Panc1 (cell line): ENCODE measurements at places on chromosomes 3 and 15.

- no peak for DNase-seq
Measured at GRCh38 chr3:174083706-174084105, 686.2 kb downstream of the NLGN1 start.

GRCh38 chr3:156718622-156719306 lies 44.4 kb downstream of the TIPARP start:
- DNase-seq, result no peak

GRCh38 chr15:101526442-101526841 lies 36.9 kb upstream of the PCSK6 start:
- no peak for DNase-seq

- DNase-seq, result no peak
Measured at GRCh38 chr3:119570229-119570628, 9.1 kb upstream of the ADPRH start.

DNA sequence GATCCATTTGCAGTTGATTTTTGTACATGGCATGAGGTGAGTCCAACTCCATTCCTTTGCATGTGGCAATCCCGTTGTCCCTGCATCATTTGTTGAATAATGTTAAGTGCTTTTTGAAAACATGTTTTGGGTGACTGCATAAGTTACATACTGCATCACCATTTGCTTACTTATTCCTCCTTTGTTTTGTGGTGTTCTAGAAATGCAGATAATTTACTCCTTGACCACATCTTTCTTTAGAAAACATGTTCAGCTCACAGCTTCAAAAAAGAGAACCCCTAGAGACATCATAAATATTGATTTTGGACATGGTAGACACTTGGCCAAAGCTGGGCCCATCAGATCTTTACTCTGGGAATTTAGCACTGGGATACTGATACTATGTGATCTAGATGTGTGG lies 135.3 kb upstream of the DAZL start:
- no peak for DNase-seq

- DNase-seq, result no peak
Measured at GRCh38 chr15:34353627-34354026, 10.5 kb downstream of the NUTM1 start.

- DNase-seq, result no peak
Measured at GRCh38 chr3:175349168-175349567, 490.0 kb downstream of the NAALADL2 start.

GRCh38 chr3:5007873-5008272 lies 28.6 kb downstream of the BHLHE40 start:
- DNase-seq, result no peak

GRCh38 chr15:61483599-61483998 lies 254.5 kb upstream of the RORA start:
- no peak for DNase-seq

DNA sequence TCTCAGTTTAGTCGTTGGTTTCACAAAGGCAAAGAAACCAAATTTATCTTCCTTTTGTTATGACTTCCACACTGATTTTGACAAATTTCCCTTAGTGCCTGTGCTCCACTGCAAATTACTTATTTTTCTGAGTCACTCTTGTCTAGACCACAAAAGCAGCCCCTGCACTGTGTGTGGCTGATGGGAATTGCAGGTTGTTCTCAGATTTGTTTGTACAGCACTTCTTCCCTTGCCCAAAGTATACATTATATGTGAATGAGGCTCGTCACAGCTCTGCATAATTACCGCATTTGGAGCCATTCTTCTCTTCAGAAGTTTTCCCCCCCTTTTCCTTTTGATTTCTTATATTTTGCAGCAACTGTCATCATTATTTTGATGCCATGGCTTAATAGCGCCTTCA lies 354.2 kb upstream of the IL12A start:
- no peak for DNase-seq

DNA sequence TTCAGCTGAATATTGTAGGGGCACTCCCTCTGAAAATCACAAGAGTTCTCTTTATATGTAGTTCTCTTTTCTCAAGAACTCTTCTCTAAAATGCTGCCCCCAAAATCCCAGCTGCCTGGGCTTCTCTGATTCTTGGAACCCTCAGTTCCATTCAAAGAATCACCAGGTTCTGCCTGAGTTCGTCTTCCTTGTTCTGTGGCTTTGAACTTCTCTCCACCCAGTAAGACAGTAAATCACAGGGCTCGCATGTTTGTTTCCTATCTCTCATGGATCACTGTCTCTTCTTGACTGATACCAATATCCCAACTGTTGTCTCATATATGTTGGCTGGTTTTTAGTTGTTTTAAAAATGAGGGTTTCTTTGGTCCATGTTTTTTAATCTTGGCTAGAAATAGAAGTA lies 359.5 kb upstream of the CBLB start:
- DNase-seq, result no peak

DNA sequence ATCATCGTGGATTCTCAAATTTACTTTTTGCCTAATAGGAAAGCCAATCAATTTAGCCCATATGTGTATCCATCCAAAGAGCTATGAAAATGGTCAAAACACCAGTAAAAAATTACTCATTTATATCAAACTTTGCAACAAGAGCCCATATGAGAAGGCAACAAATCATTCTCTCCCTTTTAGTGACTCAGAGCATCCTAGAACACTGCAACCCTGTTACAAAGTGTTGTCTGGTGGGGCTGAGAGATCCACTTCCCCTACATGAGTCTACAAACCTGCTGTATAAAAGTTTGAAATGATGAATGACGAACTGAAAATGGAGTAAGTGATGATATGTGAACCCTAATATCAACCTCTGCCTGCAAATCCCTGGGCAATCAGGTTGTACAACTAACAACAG lies 23.3 kb downstream of the PDZRN3 start:
- DNase-seq, result no peak

DNA sequence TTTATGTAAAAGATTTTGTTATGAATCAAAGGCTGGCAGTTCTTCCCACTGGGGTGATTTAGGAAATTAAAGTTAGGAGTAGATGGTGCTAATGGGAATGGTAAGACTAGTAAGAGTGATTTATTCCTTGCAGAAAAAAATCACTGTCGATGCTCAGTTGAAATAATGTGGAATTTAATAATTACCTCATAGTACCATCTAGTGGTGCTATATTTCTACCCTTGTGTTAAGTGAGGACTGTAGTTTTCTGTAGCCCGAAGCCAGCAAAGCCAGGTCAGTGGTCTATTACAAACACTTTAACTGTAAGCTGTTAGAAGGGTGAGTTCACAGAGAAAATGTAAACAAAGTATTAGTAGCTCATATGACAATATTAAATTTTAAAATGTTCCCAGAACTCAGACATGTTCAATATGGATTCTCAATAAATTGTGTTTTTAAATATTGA lies 39.5 kb upstream of the GOLGA8J start:
- no peak for DNase-seq

DNA sequence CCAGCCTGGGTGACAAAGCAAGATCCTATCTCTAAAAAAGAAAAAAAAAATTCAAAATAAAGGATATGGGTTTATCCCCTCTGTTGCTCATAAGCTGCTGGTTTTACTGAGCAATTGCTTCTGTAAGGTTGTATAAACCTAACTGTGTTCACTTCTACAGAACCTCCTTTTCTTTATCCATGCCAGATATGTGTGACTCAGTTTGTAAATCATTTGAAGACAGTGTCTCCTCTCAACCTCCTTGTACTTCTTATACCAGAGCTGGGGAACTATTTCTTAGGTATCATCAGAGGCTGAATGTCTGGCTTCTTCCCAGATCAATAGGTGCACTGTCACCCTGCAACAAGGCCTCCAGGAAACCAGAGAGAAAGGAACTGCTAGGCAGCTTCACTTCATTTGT lies 273.8 kb downstream of the CD47 start:
- DNase-seq, result no peak

DNA sequence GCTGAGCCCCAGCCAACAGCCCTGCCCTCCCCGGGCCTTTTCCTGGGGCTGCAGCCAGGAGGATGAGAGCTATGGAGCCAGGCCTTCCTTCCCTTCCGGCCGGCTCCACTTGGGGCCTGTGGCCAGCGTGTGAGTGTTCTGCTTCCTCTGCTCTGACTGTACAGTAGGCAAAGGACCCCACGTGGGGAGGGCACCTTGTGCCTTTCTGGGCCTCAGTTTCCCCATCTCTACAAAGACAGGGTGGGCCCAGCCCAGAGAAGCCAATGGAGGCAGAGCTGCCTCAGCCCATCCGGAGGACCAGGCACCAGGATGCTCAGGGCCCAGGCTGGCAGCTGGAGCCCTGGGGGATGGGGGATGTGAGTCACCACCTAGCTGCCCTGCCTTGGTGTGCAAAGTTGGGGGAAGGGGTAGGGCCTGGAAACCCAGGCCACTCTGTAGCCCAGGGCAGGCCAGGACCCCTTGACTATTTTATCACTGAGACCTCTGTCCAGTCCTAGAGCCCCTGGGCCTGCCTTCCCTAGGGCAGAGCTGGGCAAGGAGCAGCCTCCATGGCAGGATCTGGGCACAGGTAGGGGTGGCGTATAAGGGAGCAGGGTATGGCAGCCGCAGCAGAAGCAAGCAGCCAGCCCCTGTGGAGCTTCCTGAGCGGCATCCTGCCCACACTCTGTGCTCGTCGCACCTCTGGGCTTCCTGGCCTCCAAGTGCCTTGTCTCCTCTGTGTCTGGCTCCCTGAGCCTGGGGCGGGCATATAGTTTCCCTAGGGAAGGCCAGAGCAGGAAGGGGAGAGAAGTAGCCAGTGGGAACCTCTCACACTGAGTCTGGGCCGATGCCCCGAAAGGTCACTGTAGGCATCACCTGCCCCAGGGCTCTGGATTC lies 1.8 kb downstream of the PSTPIP1 start:
- no peak for DNase-seq

DNA sequence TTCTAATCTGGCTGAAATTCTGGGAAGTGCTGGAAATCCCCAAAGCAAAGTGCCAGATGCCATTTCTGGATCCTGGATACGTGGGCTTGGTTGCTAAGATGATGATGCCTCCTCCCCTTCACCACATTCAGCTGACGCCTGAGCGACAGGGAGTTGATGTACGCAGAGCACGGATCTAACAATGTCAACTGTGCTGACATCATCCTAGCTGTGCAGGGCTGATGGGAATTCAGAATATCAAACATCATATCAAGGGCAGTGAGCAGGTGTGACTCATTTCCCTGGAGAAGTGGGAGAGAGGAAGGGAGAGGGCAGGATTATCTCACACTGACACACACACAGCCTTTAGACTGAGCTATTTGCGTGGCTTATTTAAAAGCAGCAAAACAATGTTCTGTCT lies 92.6 kb upstream of the ZBTB20 start:
- DNase-seq, result peak; percentile 59

GRCh38 chr15:49875392-49875791 lies 243.6 kb downstream of the ATP8B4 start:
- no peak for DNase-seq

DNA sequence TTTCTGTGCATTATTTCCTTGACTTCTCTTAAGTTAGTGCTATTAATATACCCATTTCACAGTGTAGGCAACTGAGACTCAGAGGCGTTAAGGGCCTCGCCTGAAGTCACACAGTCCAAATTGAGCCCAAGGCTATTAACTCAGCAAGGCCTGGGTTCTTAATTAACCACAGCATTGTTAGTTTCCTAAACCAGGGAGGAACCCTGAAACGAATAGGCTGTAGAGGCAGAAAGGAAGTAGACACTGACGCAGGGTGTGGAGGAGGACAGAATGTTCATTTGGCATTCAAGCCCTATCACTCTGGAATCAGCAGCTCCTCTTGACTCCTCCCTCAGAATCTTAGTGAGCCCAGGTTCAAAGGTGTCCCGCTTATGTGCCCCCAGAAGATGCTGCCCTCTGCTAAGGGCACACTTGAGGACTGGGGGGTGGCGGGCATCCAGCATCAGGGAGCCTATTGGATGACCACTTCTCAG lies 13.9 kb downstream of the ARHGEF3 start:
- no peak for DNase-seq
